ENCODE measurements at places on chromosomes 5 and 9.

DNA sequence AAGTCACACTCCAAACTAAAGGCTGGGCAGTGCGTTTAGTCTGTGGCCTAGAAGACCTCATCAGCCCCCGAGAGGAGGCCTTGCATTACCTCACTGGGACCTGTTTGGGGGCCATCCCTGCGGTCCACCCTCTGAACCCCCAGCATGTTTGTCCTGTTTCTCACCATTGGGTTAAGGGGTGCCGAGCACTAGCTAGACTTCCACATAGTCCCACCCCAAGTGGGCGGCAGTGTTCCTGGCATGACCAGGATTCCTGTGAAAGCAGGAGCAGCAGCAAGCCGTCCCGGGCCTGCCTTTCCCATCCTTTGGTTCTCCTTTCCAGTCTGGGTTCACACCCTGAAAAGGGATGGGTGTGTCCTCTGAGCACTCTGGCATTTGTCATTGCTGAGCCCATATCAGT lies 26.6 kb upstream of the SAP30L start:
- no peak for DNase-seq

- DNase-seq, result no peak
Observed at GRCh38 chr5:67095346-67096171, 101.0 kb downstream of the CD180 start.

GRCh38 chr5:69502767-69503488 lies 10.3 kb downstream of the OCLN start:
- DNase-seq, result no peak

DNA sequence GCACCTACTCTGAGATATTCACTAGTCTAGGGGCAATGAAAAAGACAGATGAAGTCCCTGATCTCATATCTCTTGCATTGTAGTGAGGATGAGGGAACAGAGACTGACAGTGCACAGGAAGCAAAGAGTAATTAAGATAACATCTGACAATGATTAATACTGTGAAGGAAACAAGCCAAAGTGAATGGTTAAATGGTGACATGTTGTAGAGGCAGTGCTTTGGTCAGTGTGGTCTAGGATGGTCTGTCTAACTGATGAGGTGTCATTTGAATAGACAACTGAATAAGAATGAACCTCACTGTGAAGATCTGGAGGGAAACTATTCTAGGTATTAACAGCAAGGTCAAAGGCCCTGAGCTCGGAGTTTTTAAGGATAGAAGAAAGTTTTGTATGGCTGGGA lies 333.3 kb upstream of the GRIA1 start:
- DNase-seq, result no peak

- DNase-seq, result no peak
Observed at GRCh38 chr5:94872526-94872925, 254.1 kb downstream of the SLF1 start.

DNA sequence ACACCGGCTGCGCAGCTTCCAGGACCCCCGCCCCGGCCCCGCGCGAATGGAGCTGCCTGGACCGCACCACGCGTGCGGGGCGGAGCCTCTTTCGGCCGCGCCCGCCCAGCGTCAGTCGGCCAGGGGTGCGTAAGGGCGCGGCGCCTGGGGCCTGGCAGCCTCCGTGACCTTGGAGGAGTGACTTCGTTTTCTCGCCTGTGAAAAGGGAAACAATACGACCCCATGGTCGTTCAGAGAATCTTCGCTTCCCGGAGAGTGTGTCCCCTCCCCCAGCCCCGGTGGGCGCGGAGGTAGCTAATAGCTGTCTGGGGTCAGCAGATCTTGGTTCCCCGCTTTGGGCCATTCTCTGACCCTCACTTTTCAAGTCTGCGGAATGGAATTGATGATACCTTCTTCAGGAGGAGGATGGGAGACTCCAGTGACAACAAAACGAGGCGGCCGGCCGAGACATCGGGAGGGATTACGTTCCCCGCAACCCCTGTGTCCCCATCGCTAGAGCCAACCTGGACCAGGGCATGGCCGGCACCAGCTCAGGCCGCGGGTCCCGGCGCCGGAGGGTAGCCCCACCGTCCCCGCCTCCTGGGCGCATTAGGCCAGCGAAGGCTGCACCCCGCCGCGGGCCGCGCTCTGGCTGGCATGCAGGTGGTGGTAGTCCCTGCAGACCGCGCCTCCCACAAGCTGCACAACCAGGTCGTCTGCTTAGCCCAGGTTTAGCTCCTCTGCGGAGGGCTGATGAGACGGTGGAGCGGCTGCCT lies 5.5 kb upstream of the CDHR2 start:
- peak; percentile 86 for DNase-seq

GRCh38 chr9:109418827-109419226 lies 79.3 kb downstream of the PTPN3 start:
- peak; percentile 37 for DNase-seq

DNA sequence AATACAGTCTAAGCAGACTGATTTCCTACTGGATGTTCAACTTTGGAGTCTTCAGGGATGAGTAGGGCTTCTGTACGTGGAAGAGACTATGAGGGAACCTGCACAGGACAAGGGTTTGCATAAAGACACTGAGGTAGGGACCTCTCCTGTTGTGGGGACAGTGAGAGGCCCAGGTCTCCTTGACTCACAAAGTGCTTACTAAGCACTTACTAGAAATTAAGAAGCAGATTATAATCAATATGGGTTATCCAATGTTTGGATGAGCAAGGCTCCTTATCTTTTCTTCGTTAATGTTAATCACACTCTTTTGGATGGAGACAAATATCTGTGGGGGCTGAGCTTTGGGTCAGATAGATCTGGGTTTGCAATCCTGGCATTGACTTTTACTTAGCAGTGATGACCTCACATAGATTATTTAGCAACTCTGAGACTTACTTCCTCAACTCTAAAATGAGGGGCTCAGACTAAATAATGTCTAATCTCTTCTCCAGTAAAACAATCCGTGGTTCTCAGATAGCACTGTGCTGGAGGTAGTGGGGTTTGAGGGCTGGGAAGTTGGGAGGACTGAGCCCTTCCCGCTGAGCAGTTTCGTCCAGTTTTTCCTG lies 45.9 kb downstream of the PDCD1LG2 start:
- no peak for DNase-seq

DNA sequence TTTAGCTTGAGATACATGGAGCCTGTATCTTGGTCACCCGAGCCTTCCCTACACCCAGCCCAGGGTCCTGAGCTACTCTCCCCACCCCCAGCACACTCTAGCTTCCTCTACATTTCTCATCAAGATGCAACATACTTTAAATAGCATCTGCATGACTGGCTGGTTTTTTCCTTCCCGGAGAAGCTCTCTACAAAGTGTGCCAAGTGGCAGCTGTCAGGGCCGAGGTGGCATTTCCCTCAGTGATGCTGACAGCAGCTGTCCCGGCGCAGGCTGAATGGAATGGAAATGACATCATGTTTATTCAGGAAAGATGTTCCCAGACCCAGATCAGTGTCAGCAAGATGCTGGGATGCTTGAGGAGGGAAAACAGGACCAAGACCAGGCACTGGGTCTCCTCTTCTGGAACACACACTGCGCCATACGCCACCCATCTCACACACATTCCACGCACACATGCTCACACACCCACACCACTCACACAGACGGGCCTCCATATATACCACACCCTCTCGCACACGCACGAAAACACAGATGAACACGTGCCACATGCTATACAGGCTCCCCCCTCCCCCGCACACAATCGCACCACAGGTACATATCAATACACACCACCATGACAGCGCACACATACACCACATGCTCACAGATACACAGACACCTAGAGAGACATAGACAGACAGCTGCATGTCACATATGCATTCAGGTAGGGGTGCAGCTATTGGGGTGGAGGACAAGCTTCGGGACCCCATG lies 67.8 kb downstream of the LHX2 start:
- no peak for DNase-seq

GRCh38 chr5:82719368-82719767 lies 357.8 kb downstream of the TMEM167A start:
- DNase-seq, result peak; percentile 5

DNA sequence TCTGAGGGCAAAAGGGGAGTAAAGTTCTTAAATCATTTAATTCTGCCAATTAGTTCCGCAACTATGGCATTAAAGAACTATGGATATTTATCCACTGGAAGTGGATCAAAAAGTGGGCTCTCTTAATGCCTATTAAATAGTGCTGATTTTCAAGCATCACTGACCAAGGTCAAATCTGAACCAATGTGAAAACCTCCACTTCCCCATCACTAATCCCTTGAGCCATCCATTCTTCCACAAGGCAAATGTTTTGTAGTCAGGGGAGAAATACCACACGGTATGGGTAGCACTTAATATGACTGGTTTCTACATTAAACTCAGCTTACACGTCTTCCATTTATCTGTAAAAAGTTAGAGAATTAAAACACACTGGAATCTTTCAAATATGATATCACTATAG lies 57.6 kb downstream of the MLLT3 start:
- DNase-seq, result no peak

GRCh38 chr5:42993516-42994245 lies 46.4 kb downstream of the ANXA2R start:
- DNase-seq, result peak; percentile 73

DNA sequence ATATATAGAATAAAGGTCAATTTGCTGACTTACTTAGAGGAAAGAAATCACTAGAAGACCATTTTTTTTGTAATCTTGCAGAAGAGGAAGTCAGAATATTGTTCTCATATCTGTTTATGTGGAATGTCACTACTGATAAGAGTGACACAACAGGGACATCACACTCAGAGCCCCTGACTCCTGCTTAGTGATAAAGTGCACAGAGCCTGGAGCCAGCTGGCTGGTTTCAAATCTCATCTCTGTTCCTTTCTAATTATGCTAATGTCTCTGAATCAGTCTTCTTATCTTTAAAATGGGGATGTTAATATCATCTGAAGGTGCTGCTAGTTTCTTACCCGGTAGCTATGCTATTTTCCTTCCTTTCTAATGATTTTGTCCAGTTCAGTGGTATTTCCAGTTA lies 58.6 kb upstream of the LIFR start:
- no peak for DNase-seq

DNA sequence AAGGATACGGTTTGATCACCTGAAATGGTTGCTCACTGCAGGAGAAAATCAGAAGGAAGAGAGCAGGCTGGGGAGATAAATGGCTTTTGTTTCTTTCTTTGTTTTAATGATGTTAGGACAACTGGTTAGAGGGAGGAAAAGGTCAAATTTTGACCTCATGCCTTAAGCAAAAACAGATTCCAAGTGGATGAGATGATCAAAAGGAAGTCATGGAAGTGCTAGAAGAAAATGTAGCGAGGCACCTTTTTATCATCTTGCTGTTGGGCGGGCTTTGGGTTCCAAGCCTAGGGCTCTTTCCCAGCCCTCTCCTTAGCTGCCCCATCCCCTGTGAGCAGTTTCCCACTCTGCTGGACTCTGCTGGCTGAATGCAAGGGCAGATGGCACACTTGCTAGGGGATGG lies 127.9 kb downstream of the ADAMTS2 start:
- DNase-seq, result no peak

GRCh38 chr9:128421482-128421996 lies 882 bp downstream of the CERCAM start:
- DNase-seq, result no peak

DNA sequence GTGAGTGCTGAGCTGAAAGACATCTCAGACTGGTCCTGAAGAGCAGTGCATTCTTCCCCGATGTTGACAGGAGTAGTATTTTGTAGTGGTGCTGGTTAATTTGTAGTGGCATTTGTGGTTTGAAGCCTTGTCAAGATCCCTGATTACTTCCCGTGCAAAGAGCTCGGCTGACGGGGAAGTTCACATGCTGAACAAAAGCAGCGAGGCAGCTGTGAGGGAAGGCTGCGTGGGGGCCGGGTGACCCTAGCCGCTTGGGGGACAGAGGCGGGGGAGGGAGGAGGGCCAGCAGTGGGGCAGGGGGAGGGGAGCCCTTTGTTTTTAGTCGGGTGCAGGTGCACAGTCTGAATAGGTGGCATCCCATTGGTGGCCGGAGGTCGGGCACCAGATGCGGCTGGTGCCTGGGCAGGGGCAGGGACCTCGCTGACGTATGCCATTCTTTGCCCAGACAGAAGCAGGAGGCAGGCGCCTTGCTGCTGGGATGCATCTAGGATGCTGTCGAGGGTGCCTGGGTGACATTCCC lies 64.7 kb downstream of the CRB2 start:
- no peak for DNase-seq

GRCh38 chr5:141692533-141692888 lies 10.5 kb upstream of the ARAP3 start:
- peak; percentile 12 for DNase-seq

GRCh38 chr5:151456321-151456940 lies 9.0 kb downstream of the SLC36A1 start:
- no peak for DNase-seq

DNA sequence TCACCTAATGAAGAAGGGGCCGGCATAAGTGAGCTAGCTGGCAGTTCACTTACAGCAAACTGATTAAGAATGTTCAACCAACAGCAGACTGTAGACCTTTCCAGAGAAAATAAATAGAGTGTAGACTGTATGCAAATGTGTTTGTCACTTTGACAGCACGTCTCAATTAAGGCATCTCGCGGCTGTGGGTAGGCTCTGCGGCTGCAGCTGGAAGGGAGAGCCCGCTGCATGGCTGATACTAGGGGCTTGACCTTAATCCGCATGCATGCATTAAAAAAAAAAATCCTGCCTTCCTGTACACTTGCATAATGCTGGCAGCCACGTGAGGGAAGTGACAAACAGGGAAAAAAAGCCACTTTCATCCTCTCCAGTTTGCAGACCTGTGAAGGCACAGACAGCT lies 82.3 kb downstream of the CRB2 start:
- no peak for DNase-seq

GRCh38 chr5:87300744-87301143 lies 33.1 kb downstream of the RASA1 start:
- peak; percentile 65 for DNase-seq

- no peak for DNase-seq
Observed at GRCh38 chr5:153470736-153471135, 19.7 kb upstream of the GRIA1 start.

DNA sequence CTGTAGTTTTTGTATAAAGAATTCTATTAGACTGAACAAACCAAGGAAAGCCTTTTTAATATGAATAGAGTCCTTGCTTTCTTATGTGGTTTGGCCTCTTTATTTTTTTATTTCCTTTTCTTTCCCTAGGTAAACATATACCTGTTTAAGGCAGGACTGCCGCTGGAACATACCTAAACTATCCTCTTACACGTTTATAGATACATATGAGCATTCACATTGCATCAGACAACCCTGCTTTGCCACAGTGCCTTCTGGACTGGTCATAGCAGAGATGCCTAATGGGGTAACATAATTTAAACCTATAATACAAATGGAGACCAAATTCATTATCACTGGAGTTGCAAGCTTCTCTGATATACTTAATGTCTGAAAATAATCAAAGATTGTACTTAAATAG lies 12.5 kb downstream of the GRAMD2B start:
- DNase-seq, result no peak

- no peak for DNase-seq
Observed at GRCh38 chr9:81456431-81457006, 232.8 kb downstream of the TLE1 start.

GRCh38 chr9:122609804-122610203 lies 4.7 kb upstream of the OR1Q1 start:
- no peak for DNase-seq

DNA sequence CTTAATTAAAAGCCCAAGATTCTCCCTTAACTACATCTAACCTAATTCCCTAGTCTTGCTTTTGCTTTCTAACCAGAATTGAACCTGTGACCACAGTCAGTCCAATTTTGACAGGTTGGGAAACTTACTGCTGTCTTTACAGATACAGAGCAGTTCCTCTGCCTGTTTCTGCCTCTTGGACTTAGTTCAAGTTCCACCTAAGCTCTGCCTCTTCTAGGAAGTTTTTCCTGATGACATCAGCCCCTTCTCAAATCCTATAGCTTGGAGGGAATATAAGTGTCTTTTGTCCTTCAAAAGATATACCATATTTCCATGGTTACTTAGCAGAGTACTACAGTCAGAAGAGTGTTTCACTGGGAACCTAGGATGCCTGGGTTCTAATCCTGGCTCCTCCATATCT lies 31.7 kb downstream of the BRINP1 start:
- DNase-seq, result no peak

GRCh38 chr5:142601432-142601831 lies 84.5 kb downstream of the FGF1 start:
- DNase-seq, result no peak

Data from activated CD4-positive, alpha-beta T cell treated with anti-CD3 and anti-CD28 coated beads, Interleukin-2, Interleukin-6, amounts not matched to agents 100 ng/mL and 50 ng/mL, durations not matched to agents 16 hours and 8 hours (primary cell).